Fibroblast of villous mesenchyme (primary cell): ENCODE measurements at places on chromosomes 6 and 20. TPM values are rescaled to one million over a fixed set of nuclear protein-coding genes. Genes with fewer than 3 reads are reported as not detected.

Gene STX16
- 25.4 and 34.1 TPM in 2 replicates for total RNA-seq

Gene ROS1
- total RNA-seq, result 0.32 and 0.43 TPM in 2 replicates

Gene MYL9
- 184 and 195 TPM in 2 replicates for total RNA-seq

Gene BEND6
- total RNA-seq, result 11.0 and 13.4 TPM in 2 replicates

Gene MLN
- not detected in 2 replicates for total RNA-seq

Gene CCM2L
- total RNA-seq, result under 0.01 TPM in 1 of 2 replicates, not detected in the other

Gene TCF15
- not detected in 2 replicates for total RNA-seq

Gene MEP1A
- not detected in 2 replicates for total RNA-seq

Gene CRNKL1
- 22.9 and 31.1 TPM in 2 replicates for total RNA-seq

Gene SLC12A5
- total RNA-seq, result under 0.01 TPM in 2 replicates

Gene PRL
- total RNA-seq, result not detected in 2 replicates

Gene HLA-DQA2
- not detected in 2 replicates for total RNA-seq

Gene PI16
- under 0.01 TPM in 2 replicates for total RNA-seq

Gene UNC93A
- total RNA-seq, result not detected in 2 replicates

Gene DAAM2
- total RNA-seq, result 13.8 and 16.1 TPM in 2 replicates

Gene EBF4
- 2.6 and 3.5 TPM in 2 replicates for total RNA-seq

Gene C6orf58
- not detected in 2 replicates for total RNA-seq

Gene OR2B6
- not detected in 2 replicates for total RNA-seq

Gene HLA-DRB5
- not detected in 2 replicates for total RNA-seq

Gene VWA7
- under 0.01 TPM in 2 replicates for total RNA-seq

Gene BANF2
- not detected in 2 replicates for total RNA-seq

Gene PIM1
- total RNA-seq, result 22.9 and 28.0 TPM in 2 replicates
